ENCODE measurements at places on chromosomes 16 and 17. TPM values are rescaled to one million over a fixed set of nuclear protein-coding genes. Genes with fewer than 3 reads are reported as not detected.

IRF8 gene
- total RNA-seq, result 0.36 TPM

EVPLL gene
- total RNA-seq, result not detected

TSPOAP1 gene
- total RNA-seq, result 3.8 TPM

RAB11FIP4 gene
- 0.29 TPM for total RNA-seq

IL21R gene
- total RNA-seq, result 13.8 TPM

CLEC18B gene
- 0.72 TPM for total RNA-seq

ASPHD1 gene
- 1.8 TPM for total RNA-seq

HEATR9 gene
- not detected for total RNA-seq

ZNHIT3 gene
- total RNA-seq, result 29.3 TPM

AIPL1 gene
- total RNA-seq, result not detected

BRIP1 gene
- total RNA-seq, result 5.9 TPM

CCL18 gene
- 0.36 TPM for total RNA-seq

KCNJ2 gene
- 5.1 TPM for total RNA-seq
